Activated T-helper 2 cell treated with anti-CD3 and anti-CD28 coated beads, Interferon-gamma antibody, Interleukin-2, Interleukin-4, amounts not matched to agents 10 μg/mL and 5 μg/mL and 100 μg/mL, durations not matched to agents 14 hours and 24 hours and 36 hours (primary cell): ENCODE measurements at places on chromosomes 2 and 18. TPM values are rescaled to one million over a fixed set of nuclear protein-coding genes. Genes with fewer than 3 reads are reported as not detected.

AGXT gene
- not detected in 2 replicates for total RNA-seq

DNA sequence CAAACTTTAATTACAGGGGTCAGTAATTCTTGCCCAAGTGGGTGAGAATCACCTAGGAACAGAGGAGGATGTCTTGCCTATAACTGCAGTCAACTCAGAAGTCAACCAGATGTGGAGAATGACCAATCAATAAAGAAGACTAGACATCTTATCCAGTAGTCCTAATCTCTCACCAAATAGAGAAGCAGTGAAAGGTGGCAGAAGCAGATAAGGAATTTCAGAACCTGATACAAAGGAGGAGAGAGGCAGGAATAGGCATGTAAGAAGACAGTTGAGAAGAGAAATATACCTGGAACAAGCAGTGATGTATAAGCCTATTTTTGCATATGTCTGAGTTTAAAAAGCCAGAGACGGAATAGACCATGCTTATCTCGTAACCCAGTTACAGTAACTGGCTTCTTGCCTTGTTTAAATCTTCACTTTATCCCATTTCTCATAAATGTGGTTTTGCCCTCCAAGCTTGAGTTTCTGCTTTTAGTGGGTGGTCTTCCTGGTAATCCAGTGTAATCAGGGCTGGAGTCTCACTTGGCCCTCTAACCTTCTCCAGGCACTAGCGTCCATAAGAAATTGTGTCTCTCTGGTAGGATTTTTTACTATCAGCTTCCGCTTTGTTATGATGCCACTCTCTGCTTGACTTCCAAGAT, 401.0 kb downstream of the SUCLG1 start:
- no peaks in the 10 kb centered on the region for H3K36me3 ChIP-seq
- H3K27ac ChIP-seq = no peak overlapping the region

RNASEH1 gene
- total RNA-seq = 29.0 and 30.3 TPM in 2 replicates

DNA sequence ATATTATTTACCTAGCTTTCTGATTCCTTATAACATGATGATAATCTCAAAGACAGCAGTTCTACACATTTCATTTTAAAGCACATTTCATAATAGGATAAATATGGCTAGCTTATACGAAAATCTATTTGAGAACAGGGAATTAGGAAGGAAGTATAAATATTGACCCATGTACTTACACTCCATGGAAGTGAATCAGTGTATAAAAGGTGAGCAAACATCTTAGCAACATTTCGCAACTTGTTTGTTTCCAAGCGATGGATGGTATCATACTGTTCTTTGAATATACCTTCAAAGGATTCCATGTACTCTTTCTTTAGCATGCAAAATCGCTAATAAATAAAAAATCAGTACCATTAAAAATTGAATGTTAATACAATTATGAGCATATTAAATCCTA, 53.1 kb downstream of the CWC22 start:
- H3K4me3 ChIP-seq = no peak overlapping the region
- no peaks in the 10 kb centered on the region for H3K27me3 ChIP-seq
- no peaks in the 10 kb centered on the region for H3K4me1 ChIP-seq
- DNase-seq = no peak
- H3K27ac ChIP-seq = no peak overlapping the region
- peaks cover 56% of the 10 kb centered on the region for H3K36me3 ChIP-seq

CUL3 gene
- total RNA-seq = 79.6 and 89.8 TPM in 2 replicates

RFTN2 gene
- not detected in 2 replicates for total RNA-seq

PTGR3 gene
- 26.0 and 28.6 TPM in 2 replicates for total RNA-seq

DNA sequence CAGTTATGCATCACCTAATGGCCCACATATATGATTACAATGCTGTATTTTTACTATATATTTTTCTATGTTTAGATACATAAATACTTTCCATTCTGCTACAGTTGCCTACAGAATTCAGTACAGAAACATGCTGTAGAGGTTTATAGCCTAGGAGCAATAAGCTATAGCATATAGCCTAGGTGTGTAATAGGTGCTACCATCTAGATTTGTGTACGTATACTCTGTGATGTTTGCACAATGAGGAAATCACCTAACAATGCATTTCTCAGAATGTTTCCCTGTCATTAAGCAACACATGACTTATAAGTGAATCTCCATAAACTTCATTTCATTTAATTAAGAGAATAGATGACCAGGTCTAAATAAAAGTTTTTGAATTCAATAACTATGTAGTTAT, 43.5 kb downstream of the SLC38A11 start:
- H3K27ac ChIP-seq = no peak overlapping the region
- H3K27me3 ChIP-seq = peaks cover 28% of the 10 kb centered on the region
- H3K4me3 ChIP-seq = no peak overlapping the region

GRCh38 chr2:95301876-95302641, 4.9 kb downstream of the KCNIP3 start:
- no peaks in the 10 kb centered on the region for H3K27me3 ChIP-seq
- H3K27ac ChIP-seq = no peak overlapping the region
- DNase-seq = no peak
- H3K4me1 ChIP-seq = no peaks in the 10 kb centered on the region
- H3K4me3 ChIP-seq = no peak overlapping the region
- no peaks in the 10 kb centered on the region for H3K36me3 ChIP-seq

- no peaks in the 10 kb centered on the region for H3K36me3 ChIP-seq
- DNase-seq = no peak
These were observed 128.1 kb downstream of the LYPD6 start for GRCh38 chr2:149458502-149458901.

C2orf66 gene
- 0.25 TPM in 2 replicates for total RNA-seq

GRCh38 chr18:37107748-37108522, 279.0 kb downstream of the KIAA1328 start:
- H3K27me3 ChIP-seq = no peaks in the 10 kb centered on the region
- no peaks in the 10 kb centered on the region for H3K36me3 ChIP-seq
- H3K27ac ChIP-seq = no peak overlapping the region
- H3K4me3 ChIP-seq = no peak overlapping the region

DNA sequence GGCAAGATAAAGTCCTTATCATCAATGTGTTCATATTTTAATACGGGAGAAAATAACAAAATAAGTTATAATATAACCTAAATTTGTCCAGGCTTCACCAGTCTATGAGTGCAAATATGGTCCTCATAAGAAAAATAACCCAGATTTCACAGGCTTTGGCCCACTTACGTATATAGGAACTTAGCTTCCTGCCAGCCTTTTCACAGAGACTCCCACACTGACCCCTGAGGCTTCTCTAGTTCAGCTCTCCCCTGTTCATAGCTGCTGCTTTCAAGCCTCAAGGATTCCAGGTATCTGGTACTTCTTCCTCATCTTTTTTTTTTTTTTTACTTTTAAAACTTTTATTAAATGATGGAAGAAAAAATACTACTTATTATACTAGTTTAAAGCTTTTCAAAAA, 74.9 kb upstream of the PELI1 start:
- DNase-seq = no peak
- no peak overlapping the region for H3K27ac ChIP-seq
- H3K4me1 ChIP-seq = peaks cover 31% of the 10 kb centered on the region
- peaks cover 3% of the 10 kb centered on the region for H3K36me3 ChIP-seq

GRCh38 chr2:234121999-234122398, 71.5 kb downstream of the SPP2 start:
- no peak overlapping the region for H3K27ac ChIP-seq
- no peak for DNase-seq
- H3K27me3 ChIP-seq = peaks cover 20% of the 10 kb centered on the region

CYP1B1 gene
- total RNA-seq = 8.6 and 10.9 TPM in 2 replicates

CABLES1 gene
- total RNA-seq = 27.4 and 33.5 TPM in 2 replicates

MC4R gene
- total RNA-seq = not detected in 2 replicates

ANKRD30BL gene
- not detected in 2 replicates for total RNA-seq

DNA sequence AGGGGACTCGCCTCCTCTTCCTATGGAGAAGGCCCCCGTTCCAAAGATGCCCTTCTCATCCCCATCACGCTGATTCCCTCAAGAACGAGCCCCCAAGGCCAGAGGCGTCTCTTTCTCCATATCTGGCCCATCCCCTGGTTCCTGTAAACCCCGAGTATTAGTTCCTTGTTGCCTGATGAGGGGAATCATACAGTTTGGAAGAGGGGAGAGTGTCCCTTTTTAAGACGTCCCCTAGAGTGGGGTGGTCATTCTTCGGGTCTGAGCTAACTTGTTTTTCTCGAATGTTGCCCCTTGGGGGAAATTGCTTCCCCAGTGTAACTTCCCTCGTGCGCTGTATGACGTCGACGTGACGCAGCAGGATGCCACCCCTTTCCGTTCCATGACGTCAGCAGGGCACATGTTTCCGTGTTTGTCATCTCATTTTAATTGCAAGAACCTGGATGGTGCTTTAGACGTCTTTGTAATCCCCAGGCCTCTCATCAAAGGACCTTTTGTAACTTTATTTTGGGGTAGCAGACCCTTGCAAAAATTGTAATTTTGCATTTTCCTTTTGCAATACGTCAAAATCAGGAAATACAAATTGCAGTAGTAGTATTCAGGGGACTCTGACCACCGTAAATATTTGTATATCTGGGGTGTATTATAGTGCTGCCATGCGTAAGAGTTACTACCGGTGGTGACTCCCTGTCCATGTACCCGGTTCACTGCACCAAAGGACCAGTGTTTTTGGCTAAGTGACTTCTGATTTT, 569 bp downstream of the BABAM2 start:
- peaks cover 27% of the 10 kb centered on the region for H3K36me3 ChIP-seq
- H3K4me1 ChIP-seq = peaks cover 53% of the 10 kb centered on the region
- DNase-seq = peak; percentile 82
- no peaks in the 10 kb centered on the region for H3K27me3 ChIP-seq

GRCh38 chr2:197128897-197129296, 181.7 kb downstream of the ANKRD44 start:
- no peak for DNase-seq
- H3K4me1 ChIP-seq = peaks cover 56% of the 10 kb centered on the region
- peaks cover 83% of the 10 kb centered on the region for H3K36me3 ChIP-seq
- H3K27me3 ChIP-seq = no peaks in the 10 kb centered on the region
- no peak overlapping the region for H3K4me3 ChIP-seq
- no peak overlapping the region for H3K27ac ChIP-seq

IL18R1 gene
- 61.9 and 68.2 TPM in 2 replicates for total RNA-seq

DNA sequence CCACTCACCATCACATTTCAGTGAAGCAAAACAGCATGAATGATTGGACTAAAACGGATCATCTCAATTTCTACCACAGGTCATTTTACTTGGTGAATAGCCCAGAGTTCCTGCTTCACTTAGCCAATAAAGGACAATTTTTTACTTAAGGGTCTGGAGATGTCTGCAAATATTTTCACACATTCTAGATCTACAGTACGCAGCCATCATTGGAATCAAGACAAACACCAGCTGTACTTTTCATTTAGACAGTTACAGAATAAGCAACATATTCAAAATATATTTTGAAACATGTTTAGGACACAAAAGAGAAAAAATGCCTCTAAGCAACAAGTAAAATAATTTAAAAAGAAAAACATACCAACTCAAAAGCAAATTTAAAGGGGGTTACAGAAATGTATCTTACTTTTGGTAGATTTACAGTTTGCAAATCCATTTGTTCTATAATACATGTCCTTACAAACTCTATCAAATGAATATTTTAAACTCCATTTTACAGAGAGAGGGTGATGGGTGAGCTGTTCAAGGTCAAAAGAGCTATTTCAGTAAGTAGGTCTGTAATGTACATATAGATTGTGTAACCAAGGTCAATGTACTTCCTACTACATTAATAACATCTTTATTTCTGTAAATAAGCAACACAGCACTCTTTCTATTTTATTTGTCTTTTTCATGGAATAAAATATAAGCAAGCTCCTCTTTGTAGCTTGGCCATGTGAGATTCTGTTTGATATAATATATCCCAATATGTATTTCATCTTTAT, 13.4 kb downstream of the PPP1R1C start:
- DNase-seq = no peak
- no peaks in the 10 kb centered on the region for H3K4me1 ChIP-seq
- peaks cover 3% of the 10 kb centered on the region for H3K27me3 ChIP-seq
- no peak overlapping the region for H3K4me3 ChIP-seq
- H3K36me3 ChIP-seq = no peaks in the 10 kb centered on the region

ATOH8 gene
- total RNA-seq = 0.07 and 0.11 TPM in 2 replicates

DNA sequence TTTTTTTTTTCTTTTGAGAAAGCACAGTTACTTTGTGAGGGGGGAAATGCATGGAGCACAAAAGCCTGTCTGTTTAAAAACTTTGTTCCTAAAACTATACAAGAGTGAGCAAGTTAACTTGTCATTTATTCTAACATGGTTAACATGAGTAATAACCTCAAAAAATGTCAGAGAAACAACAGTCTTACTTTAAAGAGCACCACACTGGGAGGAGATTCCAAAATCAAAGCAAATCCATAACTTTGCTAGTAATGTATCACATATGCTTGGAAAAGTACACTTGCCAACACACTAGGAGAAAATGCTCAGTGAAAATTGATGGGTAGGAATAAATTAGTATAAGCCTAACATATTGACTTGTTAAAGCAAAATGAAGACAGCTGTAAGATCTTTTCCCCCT, 157.1 kb downstream of the PRPF40A start:
- no peak overlapping the region for H3K4me3 ChIP-seq
- no peaks in the 10 kb centered on the region for H3K36me3 ChIP-seq
- H3K4me1 ChIP-seq = peaks cover 11% of the 10 kb centered on the region

PRKAG3 gene
- total RNA-seq = not detected in 2 replicates

- H3K4me1 ChIP-seq = peaks cover 52% of the 10 kb centered on the region
- H3K4me3 ChIP-seq = peak overlapping the region; percentile 82
- peaks cover 37% of the 10 kb centered on the region for H3K36me3 ChIP-seq
- no peaks in the 10 kb centered on the region for H3K27me3 ChIP-seq
- DNase-seq = no peak
- peak overlapping the region; percentile 97 for H3K27ac ChIP-seq
These were observed 560 bp upstream of the DUSP2 start for GRCh38 chr2:96145848-96146152.

DNA sequence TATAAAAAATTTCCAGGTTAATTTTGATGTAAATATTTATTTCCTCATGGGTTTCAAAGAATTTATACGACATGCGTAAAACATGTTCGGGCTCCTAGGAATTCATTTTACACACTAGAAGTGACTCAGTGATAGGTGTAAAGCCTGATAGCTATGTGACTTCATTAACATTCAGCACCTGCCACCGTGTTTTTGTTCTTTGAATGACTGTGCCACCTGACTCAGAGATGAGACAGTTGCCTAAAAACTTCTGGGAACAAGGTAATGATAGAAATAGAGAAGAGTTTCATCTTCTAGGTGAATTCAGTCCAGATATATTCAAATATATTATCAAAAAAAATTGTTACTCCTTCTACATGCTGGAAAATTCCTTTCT, 10.0 kb downstream of the IL1R2 start:
- H3K4me3 ChIP-seq = no peak overlapping the region
- no peaks in the 10 kb centered on the region for H3K36me3 ChIP-seq
- H3K27me3 ChIP-seq = no peaks in the 10 kb centered on the region
- no peak overlapping the region for H3K27ac ChIP-seq
- H3K4me1 ChIP-seq = peaks cover 31% of the 10 kb centered on the region
- DNase-seq = no peak

- H3K4me3 ChIP-seq = no peak overlapping the region
- no peak for DNase-seq
- no peaks in the 10 kb centered on the region for H3K27me3 ChIP-seq
- no peak overlapping the region for H3K27ac ChIP-seq
- H3K4me1 ChIP-seq = no peaks in the 10 kb centered on the region
These were observed 284.5 kb downstream of the ZNF521 start for GRCh38 chr18:25067275-25068025.

DNA sequence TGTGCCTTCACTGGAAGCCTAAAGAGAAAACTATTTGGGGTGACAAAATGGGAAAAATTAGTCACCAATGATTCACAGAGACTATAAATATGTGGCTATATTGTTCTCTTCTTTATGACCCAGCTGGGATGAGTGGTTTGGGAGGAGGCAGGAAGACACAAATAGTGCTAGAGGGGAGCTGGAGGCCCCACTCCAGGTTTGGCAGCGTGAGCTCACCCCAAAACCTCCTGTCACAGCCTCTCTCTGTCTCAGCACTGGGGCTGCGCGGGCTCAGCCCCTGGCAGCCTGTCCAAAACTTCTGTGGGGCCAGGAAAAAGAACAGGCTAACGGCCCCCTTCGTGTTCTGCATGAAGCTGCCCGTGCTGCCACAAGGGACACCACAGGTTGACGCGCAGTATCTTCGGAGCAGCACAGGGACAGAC, 73.2 kb upstream of the LCLAT1 start:
- DNase-seq = no peak
- no peak overlapping the region for H3K4me3 ChIP-seq
- H3K4me1 ChIP-seq = peaks cover 21% of the 10 kb centered on the region
- no peaks in the 10 kb centered on the region for H3K36me3 ChIP-seq
